Cerebellar nuclear complex (tissue), 1 donor: ENCODE measurements at places on chromosomes 1 and 21.

DNA sequence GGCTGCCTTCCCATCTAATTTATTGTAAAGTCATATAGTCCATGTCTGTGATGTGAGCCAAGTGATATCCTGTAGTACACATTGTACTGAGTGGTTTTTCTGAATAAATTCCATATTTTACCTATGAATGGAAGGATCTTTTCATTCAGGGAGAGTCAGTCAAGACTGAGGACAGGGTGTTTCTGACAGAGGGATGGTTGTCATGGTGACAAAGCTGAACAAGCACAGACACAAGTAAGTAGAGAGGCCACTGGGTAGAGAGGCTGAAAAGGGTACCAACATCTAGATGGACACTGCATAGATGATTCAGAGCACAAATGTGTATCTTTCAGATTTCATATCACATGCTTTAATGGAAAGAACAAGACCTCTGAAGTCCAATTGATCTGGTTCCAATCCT, 22.6 kb upstream of the IL20 start:
- DNase-seq = no peak

DNA sequence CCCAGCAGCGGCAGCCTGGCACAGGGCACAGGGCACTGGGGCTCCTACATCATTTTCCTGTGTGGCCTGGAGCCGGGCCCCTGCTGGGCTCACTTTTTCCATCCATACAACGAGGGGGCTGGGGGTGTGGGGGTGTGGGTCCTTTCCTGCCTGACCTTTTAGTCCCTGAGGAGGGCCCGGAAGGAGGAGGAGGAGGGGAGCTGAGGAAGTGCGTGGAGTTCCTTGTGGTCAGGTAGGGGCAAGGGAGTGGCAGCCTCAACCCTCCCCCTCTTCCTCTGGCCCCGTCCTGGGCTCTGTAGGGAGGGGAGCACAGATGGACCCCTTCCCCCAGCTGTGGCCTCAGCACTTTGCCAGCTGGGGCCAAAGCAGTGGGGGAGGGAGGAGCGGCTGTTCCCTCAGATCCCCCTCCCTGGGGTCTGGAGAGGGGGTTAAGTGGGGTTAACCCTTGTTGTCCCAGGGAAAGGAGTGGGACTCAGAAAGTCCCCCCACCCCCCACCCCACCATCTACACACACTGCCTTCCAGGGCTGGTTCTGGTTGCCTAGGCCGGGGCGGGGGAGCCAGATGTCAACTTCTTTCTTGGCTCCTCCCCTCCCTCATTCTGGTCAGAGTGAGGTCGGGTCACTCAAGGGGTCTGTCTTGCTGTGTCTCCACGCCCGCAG, 5.7 kb downstream of the NTRK1 start:
- DNase-seq = no peak

- no peak for DNase-seq
Measured at GRCh38 chr21:34135330-34135729, 62.0 kb downstream of the MRPS6 start.

- no peak for DNase-seq
Measured at GRCh38 chr1:222079566-222079965, 337.7 kb upstream of the DUSP10 start.

GRCh38 chr1:15706751-15707150, 22.6 kb downstream of the PLEKHM2 start:
- no peak for DNase-seq

DNA sequence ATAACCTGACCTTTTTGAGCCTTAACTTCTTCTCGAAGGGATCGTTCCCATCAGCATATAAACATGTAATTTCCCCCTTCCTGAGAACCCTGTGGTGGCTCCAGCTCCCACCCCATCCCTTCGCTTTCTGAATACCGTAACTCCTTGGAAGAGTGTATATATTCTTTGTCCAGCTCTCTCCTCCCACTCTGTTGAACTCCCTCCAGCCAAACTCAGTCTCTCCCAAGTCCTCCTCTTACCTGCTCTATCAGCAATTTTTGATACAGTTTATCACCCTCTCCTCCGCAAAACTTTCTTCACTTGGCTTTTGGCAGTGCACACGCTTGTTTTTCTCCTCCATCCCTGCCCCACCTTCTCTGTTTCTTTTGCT, 109.9 kb upstream of the SLC25A33 start:
- DNase-seq = no peak

DNA sequence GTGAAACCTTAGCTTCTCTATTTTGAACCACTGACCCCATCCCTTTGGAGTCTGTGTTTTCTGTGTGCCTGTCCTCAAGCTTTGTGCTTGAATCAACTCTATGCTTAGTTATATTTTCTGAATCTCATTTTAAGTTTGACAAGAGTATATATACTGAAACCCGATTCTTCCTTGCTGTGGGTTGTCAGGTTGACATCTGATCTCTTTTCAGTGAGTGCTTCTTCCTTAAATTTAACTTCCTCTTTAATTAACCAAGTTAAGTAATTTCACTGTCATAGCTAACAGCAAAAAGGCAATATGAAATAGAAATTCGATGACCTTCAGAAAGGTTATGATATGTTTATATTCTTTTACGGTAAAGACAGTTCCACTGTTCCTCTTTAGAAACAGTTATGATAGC, 69.4 kb downstream of the C1orf21 start:
- DNase-seq = no peak

DNA sequence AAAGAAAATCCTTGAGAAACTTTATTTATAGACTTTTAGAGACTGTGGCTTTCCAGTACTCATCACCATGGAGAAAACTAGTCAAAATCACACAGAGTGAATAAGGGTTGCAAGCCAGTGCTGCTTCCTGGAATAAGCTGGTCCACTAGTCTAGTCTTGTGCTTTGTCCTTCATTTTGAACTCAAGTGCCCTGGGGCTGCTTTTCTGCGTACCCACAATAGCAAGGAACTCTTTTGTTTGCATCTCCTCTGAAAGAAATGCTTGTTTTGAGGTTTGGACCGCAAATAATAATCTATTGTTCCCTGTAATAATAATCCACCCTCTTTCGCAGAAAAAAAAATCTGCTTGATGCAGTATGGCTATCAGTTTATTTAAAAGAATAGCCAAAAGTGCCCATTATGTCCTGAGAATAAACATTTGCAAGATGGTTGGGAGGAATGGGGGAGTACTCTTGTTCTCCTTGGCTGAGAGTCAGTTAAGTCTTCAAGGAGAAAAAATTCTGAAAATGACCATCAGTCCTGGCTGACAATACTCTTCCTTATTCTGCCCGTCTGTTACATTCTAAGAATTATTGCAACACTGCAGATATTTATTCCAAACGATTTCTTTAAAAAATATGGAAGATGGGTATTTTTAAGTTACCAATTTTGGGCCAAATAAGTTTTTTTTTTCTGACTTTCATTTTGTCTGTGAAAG, 41.9 kb downstream of the MPZL1 start:
- no peak for DNase-seq

GRCh38 chr1:46549697-46550681, 1.5 kb downstream of the KNCN start:
- no peak for DNase-seq

DNA sequence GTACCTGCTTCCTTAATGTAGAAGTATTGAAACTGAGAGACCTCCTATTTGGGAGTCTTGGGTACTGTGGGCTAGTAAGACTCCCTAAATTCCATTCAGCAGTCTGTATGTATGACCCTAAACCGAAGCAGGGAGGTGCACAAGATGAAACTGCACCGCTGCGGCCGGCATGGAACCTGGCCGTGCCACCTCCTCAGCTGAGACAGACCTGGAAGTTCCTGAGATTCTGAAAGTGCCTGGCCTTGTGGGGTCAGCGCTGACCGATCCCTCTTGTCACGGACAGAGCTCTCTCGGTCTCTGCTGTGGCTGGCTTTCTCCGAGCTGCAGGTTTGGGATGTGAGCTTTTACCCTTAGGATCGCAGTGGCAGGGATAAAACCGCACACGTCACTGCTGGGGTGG, 27.0 kb downstream of the PCNT start:
- no peak for DNase-seq

DNA sequence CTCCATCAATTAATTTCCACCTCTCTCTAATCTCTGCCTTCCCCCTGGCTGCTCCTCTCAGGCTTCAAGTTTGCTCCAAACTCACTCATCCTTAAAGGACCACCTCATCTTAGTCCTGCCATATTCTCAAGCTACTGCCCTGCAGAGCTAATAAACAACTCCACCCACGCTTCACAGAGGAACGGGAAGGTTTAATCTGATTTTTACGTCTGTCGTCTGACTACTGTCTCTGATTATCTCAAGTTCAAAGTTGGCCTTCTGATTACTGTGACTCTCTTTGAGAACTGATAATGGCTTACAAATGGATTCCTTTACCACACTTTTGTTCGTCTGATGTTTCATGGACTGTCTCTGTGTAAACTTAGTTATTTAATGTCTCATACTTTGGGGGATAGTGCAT, 7.6 kb upstream of the CPT2 start:
- DNase-seq = no peak

- no peak for DNase-seq
Measured at GRCh38 chr1:118335331-118335732, 150.3 kb upstream of the SPAG17 start.

GRCh38 chr1:208107425-208108212, 136.6 kb downstream of the PLXNA2 start:
- no peak for DNase-seq

DNA sequence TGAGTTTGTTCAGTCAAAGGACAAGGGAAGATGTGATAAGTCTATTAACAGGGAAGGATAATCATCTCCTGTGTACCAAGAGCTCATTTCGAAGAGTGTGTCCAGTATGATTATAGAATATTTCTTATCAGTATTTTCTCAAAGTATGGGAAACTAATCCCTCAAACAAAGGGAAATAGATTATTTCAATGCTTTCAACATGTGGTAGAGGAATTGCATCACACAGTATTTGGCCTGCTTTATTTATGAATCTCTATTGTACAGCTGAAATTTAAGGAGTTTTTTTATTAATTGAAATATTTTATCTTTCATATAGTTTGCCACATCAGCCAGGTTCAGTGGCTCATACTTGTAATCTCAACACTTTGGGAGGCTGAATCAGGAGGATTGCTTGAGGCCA, 151.0 kb downstream of the CLEC20A start:
- no peak for DNase-seq

- DNase-seq = no peak
Measured at GRCh38 chr1:150843474-150843873, 32.9 kb downstream of the ARNT start.

DNA sequence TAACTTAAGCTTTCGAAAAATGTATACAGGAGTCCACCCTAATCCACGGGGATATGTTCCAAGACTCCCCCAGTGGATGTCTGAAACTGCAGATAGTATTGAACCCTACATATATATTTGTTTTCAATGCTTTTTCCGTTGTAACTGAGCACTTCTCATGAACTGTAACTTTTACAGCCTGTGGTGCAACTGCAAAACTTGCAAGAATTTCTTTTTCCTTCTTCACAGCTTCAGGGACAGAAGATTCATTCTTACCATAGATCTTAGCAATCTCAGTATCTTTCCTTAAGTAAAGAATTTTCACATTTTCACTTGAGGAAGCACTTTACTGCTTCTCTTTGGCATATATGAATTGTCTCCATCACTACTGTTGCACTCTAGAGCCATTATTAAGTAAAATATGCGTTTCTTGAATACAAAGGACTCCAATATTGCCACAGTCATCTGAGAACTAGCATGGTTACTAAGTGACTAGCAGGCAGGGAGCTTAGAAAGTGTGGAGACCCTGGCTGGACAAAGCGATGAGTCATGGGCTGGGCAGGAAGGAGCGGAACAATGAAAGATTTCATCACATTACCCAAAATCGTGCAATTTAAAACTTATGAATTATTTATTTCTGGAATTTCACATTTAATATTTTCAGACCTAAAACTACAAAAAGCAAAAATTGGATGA, 14.1 kb downstream of the DPYD start:
- no peak for DNase-seq

DNA sequence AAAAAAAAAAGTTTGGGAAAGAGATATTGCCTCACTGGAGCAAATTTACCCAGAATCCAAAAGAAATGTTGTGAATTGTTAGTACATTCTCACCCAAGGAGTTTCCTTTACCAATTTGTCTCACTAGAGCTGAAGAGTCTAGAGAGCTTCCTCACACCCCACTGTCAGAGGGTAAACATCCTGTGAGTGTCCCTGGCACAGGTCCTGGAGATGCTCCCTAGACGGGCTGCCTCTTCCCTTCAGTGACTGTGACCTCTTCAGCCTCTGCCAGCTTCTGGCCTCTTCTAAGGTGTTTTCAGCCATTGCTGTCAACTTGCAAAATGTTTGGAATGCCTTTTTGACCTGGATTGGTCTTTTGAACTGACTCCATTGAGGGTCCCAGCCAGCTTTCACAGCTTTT, 159.4 kb downstream of the DHRS3 start:
- no peak for DNase-seq

GRCh38 chr1:163163881-163164582, 38.7 kb downstream of the RGS5 start:
- no peak for DNase-seq

- DNase-seq = no peak
Measured at GRCh38 chr1:188423073-188423472, 1594.3 kb downstream of the PLA2G4A start.

DNA sequence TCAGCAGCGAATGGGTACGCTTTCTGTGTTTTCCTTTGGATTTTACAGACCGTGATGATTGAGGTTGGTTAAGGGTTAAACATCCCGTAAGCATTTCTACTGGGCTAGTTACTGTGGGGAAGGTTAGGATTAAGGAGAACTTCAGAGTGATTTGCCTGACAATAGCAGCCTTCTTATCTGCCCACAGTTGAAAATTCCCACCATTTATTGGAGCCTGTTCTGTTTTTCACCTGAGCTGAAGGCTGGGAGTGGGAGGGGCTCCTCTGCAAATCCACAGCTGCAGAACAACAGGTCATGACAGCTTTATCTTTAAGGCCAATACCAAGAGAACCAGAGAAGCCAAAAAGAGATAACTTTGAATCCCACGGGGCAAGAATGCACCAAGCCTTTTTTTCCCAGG, 168.6 kb downstream of the KAZN start:
- no peak for DNase-seq

GRCh38 chr1:9258629-9259028, 24.1 kb downstream of the H6PD start:
- DNase-seq = no peak

DNA sequence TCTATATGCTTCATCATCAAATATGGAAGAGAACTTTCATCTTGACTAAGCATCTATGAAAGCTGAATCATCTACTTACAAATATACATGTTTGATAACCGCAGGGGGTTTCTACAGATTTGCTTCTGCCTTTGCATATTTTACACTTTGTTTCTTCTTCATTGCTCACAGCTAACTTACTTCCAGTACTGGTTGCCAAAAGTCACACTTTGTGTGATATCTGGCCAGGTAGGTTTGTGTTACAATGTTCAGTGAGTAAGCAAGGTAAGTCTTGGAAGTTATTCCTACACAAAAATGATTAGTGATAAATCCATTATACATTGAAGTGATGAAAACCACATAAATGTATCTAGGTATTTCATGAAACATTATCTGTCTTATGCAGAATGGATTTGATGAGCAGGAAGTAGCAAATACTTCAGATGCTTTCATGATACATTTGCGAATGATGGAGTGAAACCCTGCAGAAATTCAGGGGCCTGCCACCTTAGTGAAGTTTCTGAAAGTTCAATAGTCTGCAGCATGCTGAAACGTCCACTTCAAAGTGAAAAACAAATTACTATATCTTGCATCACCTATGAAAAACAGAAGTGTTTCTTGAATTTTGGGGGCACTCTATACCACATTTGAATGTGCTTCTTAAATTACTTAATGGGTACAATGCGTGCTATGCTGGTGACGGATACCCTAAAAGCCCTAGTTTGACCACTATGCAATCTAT, 187.3 kb downstream of the ATP6V1G3 start:
- DNase-seq = no peak

- no peak for DNase-seq
Measured at GRCh38 chr1:204384636-204385352, 25.1 kb upstream of the PLEKHA6 start.
